ENCODE measurements at places on chromosomes 2 and 18. TPM values are rescaled to one million over a fixed set of nuclear protein-coding genes. Genes with fewer than 3 reads are reported as not detected.

GRCh38 chr2:190407246-190407661 is 901 bp upstream of the MFSD6 start:
- DNase-seq, result peak; percentile 88
- peak overlapping the region; percentile 96 for H3K27ac ChIP-seq
- H3K4me3 ChIP-seq, result peak overlapping the region; percentile 83
- H3K27me3 ChIP-seq, result no peaks in the 10 kb centered on the region
- no peaks in the 10 kb centered on the region for H3K36me3 ChIP-seq

GRCh38 chr2:47225061-47225783 is 70.1 kb upstream of the STPG4 start:
- H3K27me3 ChIP-seq, result no peaks in the 10 kb centered on the region
- no peaks in the 10 kb centered on the region for H3K36me3 ChIP-seq
- no peaks in the 10 kb centered on the region for H3K4me1 ChIP-seq

DNA sequence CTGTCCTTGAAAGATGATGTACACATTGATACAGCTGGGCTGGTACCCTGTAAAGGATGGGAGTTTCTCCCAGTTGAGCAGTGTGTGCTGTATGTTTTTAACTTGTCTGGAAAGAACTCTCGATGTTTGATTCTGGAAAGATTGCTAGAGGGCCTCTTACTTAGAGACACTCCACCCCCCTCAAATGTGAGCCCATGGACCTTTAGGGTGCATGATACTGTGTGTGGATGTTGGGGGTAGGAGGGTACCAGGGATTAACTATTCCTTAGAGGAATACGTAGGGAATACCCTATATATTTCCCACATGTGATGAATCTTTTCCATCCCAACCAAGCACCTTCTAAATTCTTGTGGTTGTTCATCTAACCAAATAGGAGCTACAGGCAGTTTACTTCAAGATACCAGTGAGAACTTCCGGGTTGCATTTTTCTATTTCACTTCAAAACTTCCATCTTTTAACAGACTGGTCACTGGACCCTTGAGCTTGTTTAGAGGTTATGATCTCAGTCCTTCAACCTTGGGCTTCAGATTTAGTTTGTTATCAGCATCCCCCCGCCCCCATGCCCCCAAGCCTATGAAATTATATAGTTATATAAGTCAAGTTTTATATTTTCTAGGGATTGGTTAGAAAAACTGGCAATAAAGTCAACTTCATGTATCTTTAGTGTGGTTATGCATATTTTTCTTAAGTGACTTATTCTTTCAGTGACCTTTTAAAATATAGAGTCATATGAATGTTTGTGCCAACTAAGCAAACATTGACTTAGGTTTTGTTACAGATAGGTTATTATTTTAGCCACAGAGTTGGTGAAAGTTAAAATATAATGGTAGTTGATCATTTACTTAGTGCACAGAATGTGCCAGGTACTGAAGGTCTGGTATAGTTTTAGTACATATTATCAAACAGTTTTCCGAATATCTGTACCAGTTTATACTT is 18.2 kb downstream of the AFTPH start:
- H3K27ac ChIP-seq, result no peak overlapping the region
- no peak for DNase-seq
- no peak overlapping the region for H3K4me3 ChIP-seq
- H3K27me3 ChIP-seq, result no peaks in the 10 kb centered on the region
- H3K36me3 ChIP-seq, result no peaks in the 10 kb centered on the region

- no peak overlapping the region for H3K4me3 ChIP-seq
- H3K27me3 ChIP-seq, result peaks cover 25% of the 10 kb centered on the region
- DNase-seq, result no peak
Observed at GRCh38 chr2:111042261-111042660, 78.5 kb upstream of the BCL2L11 start.

- no peak for DNase-seq
- no peaks in the 10 kb centered on the region for H3K36me3 ChIP-seq
- no peak overlapping the region for H3K27ac ChIP-seq
- H3K4me3 ChIP-seq, result no peak overlapping the region
Observed at GRCh38 chr2:112168422-112169124, 30.4 kb downstream of the FBLN7 start.

DNA sequence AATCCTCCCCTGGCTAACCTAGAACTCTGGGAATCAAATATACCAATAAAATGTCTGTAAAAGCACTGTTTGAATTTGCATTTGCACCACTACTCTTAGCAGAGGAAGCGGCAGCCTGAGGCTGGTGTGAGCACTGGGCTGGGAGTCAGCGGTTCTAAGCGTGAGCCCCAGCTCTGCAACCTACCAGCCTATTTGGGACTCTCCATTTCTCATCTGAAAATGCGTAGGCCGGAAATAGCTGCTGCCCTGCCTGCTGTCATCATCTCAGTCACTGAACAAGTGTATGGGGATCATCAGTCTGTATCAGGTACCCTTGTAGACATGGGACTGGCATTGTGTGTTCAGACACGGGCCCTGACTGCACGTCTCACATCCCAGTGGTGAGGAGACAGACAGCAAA is 194.3 kb downstream of the ANKRD30B start:
- H3K36me3 ChIP-seq, result no peaks in the 10 kb centered on the region
- no peak for DNase-seq
- no peak overlapping the region for H3K4me3 ChIP-seq

GRCh38 chr2:95208106-95208505 is 785 bp downstream of the ZNF892 start:
- H3K27ac ChIP-seq, result no peak overlapping the region
- H3K4me1 ChIP-seq, result peaks cover 3% of the 10 kb centered on the region
- no peaks in the 10 kb centered on the region for H3K27me3 ChIP-seq
- H3K4me3 ChIP-seq, result peak overlapping the region; percentile 88

- no peaks in the 10 kb centered on the region for H3K27me3 ChIP-seq
- no peaks in the 10 kb centered on the region for H3K36me3 ChIP-seq
- H3K27ac ChIP-seq, result no peak overlapping the region
- no peak for DNase-seq
- H3K4me3 ChIP-seq, result no peak overlapping the region
Observed at GRCh38 chr18:48597110-48597509, 58.3 kb downstream of the CTIF start.

The TRAF3IP1 gene
- 8.5 TPM for total RNA-seq

The LRP1B gene
- not detected for total RNA-seq

The CBLN2 gene
- total RNA-seq, result not detected

The LBX2 gene
- 0.72 TPM for total RNA-seq

The NAPG gene
- total RNA-seq, result 33.4 TPM

The TEX44 gene
- total RNA-seq, result not detected

The C1QL2 gene
- not detected for total RNA-seq

The MROH2A gene
- total RNA-seq, result not detected

Data from T-cell (primary cell).